Daoy (cell line): ENCODE measurements at places on chromosomes 6 and 20. TPM values are rescaled to one million over a fixed set of nuclear protein-coding genes. Genes with fewer than 3 reads are reported as not detected.
A peak's percentile ranks its signal among the peaks of the same experiment; 100 is the strongest.

GRCh38 chr20:41476013-41476441, 109.4 kb upstream of the EMILIN3 start:
- peak; percentile 29 for DNase-seq

GRCh38 chr6:143107911-143108761, 47.4 kb downstream of the AIG1 start:
- no peak for DNase-seq

Gene SCGN
- not detected in 2 replicates for total RNA-seq

DNA sequence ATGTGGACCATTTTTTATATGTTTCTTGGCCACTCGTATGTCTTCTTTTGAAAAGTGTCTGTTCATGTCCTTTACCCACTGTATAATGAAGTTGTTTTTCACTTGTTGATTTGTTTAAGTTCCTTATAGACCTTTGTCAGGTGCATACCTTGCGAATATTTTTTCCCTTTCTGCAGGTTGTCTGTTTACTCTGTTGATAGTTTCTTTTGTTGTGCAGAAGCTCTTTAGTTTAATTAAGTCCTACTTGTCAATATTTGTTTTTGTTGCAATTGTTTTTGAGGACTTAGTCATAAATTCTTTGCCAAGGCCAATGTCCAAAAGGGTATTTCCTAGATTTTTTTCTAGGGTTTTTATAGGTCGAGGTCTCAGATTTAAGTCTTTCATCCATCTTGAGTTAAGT, 66.2 kb downstream of the UNC5CL start:
- no peak for DNase-seq

DNA sequence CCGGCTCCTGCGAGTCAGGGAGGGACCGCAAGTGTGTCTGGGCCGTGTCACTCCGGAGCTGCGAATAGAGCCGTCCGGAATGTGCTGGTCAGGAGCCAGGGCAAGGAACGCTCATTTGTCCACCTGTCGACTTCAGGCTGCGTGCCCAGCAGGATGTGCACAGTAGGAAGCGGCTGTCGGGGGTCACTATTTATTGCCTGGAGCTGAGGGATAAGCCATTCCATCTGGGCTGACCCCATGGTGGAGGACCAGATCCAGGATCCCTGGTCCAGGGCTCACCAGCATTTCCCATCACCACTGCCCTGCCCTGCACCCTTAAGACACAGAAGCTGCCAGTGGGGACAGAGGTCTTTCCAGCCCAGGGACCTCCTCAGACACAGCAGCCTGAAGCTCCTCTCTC, 14.7 kb downstream of the NTSR1 start:
- DNase-seq = no peak

DNA sequence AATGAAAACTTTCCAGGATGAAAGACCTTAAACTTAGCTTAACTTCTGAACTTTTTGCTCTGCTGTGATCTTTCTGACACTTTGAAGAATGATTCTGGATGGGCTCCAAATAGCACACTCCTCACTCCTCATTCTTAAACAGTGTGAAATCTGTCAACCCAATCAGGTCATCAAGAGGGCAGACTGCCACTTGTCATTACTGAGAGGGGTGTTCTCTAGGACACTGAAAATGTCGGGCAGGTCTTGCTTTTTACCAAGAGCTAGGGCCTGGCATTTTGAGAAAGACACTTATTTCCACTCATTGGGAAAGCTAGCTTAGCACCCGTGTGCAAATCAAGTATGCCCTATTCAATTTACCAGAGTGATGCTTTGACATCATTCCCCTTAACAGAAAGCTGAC, 122.2 kb downstream of the MTFR2 start:
- DNase-seq = no peak

Gene SYCP2
- total RNA-seq = 1.7 TPM in 1 of 2 replicates, not detected in the other

- DNase-seq = peak; percentile 30
Observed at GRCh38 chr6:144131248-144131709, 19.0 kb upstream of the STX11 start.

DNA sequence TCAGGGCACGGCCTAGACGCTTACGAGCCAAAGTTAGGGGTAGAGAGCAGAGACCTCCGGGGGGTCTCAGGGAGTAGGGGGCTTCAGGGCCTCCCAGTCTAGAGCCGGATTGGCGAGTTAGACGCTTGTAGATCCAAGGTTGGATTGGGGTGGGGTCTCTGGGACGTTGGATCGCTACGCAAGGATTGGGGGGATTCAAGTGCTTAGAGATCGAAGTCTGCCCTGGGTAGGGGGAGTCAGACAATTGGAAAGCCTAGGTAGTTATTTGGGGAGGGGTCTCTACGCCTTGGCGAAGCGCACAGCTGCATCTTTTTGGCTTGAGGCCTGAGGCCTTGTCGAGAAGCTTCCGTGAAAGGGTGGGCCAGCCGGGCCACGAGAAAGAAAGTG, 469 bp downstream of the STX16 start:
- no peak for DNase-seq

DNA sequence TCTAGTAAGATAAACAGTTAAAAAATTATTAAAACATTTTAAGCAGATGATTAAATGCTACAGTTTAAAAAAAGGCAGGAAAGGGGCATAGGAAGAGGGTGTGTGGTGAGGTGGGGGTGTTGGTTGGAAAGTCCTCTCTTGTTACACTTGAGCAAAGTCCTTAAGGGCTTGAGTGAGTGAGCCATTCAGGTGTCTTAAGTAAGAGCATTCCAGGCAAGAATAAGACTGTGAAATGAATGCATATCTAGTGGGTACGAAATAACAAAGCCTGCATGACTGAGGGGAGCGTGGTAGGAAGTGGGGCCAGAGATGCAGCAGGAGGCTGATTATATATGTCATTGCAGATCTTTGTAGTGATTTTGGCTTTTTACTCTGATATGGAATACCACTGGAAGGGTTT, 5.1 kb downstream of the CDKAL1 start:
- DNase-seq = no peak

DNA sequence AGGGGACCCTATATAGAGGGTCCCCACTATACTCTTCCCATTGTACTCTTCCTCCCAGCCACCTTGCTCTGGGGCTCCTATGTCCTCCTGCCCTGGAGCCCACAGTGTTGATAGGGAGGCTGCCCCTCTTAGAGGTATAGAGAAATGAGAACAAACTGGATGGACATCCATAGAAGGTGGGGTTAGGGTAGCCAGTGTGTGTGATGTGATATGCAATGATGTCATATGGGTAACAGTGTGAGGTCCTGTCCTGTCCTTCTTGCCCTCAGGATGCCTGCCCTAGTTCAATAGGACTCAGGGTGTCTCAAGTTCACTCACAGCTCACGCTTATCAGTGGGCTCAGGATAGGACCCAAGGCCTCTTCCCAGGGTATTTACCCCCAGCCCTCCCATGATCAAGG, 435 bp downstream of the PTCRA start:
- no peak for DNase-seq

GRCh38 chr20:56762829-56763228, 133.7 kb downstream of the TFAP2C start:
- no peak for DNase-seq

- DNase-seq = no peak
Observed at GRCh38 chr6:139446138-139446715, 71.8 kb upstream of the CITED2 start.
